Mucosa of descending colon (tissue), 3 donors: ENCODE measurements at places on chromosomes 4 and X. TPM values are rescaled to one million over a fixed set of nuclear protein-coding genes. Genes with fewer than 3 reads are reported as not detected.

The PI4K2B gene
- total RNA-seq, result 17.8 TPM

DNA sequence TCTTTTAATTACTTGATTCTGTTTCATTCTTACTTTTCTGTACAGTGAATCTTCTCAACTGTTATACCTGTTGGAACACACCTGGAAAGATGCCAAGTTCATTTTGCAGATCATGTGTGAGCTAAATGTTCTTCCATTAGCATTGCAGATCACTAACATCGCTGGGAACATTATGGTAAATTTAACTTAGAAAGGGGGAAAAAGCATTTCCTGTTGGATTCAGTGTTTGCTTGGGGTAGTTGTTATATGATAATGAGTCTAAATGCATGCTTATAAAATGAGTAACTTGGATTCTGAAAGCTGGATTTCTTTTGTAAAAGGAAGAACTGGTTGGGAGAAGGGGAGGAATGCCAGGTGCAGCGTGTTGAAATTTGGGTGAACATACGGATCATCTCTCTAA is 47.6 kb downstream of the POLA1 start:
- DNase-seq, result no peak

- DNase-seq, result peak; percentile 41
Observed at GRCh38 chrX:74923942-74924448, 1.3 kb downstream of the NEXMIF start.

GRCh38 chr4:98864560-98864959 is 64.4 kb downstream of the EIF4E start:
- DNase-seq, result no peak

The MXRA5 gene
- total RNA-seq, result 3.3 TPM

The SHROOM4 gene
- total RNA-seq, result 2.9 TPM

DNA sequence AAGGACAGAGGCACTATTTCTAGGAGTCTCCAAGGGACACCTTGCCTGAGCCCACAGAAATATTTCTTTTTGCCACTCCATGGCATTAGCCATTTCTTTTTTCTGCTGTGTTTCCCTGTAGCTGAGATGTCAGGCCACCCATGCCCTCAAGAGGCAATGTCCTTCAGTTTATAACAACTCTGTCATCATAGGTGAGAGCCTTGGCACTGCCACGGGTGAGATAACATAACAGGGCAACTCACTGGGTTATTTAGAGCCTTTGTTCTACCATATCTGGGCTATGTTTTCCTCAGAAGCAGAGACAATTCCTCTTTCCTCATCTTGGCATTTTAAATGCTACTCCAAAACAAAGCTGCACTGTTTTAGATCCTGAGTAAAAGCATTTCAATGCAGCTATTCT is 99.9 kb upstream of the MAOA start:
- no peak for DNase-seq

DNA sequence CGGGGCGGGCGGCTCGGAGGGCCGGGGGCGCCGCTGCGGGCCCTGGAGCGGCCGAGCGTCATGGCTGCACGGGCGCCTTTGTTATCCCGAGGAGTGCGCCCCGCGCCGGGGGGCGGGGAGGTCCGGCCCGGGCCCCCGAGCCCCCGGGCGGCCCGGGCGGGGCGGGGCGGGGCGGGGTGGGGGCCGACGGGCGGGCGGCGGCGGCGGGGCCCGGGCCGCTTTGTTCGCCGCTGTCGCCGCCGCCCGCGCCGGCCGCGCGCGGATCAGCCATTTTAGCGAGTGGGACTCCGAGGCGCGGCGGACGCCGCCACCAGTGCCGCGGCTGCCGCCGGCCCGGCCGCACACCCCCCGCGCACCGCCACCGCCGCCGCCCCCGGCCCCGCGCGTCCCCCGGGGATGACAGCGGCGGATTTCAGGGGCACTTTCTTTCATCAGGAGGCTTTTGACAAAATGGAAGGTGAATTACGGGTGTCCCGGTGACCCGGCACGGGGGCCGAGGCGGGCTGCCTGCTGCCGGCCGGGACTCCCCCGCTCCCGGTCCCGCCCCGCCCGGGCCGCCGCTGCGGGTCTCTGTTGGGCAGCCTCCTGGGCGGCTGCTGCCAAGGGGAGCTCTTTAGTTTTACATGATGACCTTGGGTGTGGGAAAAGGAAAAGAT is 1.2 kb downstream of the HMGB3 start:
- DNase-seq, result peak; percentile 12

The SYNPO2 gene
- total RNA-seq, result 91.1 TPM

DNA sequence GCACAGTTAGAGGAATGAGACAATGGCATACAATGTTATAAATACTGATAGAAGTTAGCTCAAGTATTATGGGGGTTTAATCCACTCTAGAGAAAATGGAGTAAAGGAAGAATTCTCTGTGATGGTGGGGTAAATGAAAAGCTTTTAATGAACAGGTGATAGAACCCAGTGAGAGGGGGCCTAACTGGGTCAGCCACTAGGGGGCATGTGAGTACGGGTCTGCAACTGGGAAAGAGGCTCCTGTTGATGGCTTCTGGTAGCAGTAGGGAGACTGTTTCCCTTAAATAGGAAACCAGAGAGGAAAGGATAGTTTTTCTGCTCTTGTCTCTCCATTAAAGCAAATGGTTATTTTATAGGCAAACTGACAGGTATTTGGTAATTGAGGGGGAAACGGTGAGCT is 132.8 kb upstream of the GPR101 start:
- DNase-seq, result no peak
